Right hindlimb (tissue), 1 donor: ENCODE measurements at places on chromosomes 1 and 21.
A peak's percentile ranks its signal among the peaks of the same experiment; 100 is the strongest.

DNA sequence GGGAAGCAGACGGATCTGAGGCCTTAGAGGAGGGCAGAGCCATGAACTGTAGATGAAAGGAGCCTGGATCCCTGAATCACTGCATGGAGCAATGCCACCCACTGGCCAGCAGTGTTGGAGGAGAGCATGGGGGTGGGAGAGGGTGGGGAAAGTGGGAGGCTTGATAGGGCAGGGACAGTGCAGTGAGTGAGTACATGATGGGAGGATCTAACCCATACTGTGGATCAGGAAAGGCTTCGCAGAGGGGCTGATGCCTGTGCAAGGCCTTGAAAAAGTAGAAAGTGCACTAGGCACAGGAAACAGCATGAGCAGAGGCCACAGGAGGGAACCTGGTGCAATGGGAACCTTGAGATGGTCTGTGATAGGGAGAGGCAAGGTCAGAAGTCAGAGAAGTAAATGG lies 391.9 kb downstream of the PTPRU start:
- no peak for DNase-seq

- DNase-seq, result peak; percentile 76
These were observed 30.3 kb upstream of the RGS16 start for GRCh38 chr1:182634306-182635072.

- DNase-seq, result no peak
These were observed 59.7 kb upstream of the ZNF326 start for GRCh38 chr1:89935235-89935634.

DNA sequence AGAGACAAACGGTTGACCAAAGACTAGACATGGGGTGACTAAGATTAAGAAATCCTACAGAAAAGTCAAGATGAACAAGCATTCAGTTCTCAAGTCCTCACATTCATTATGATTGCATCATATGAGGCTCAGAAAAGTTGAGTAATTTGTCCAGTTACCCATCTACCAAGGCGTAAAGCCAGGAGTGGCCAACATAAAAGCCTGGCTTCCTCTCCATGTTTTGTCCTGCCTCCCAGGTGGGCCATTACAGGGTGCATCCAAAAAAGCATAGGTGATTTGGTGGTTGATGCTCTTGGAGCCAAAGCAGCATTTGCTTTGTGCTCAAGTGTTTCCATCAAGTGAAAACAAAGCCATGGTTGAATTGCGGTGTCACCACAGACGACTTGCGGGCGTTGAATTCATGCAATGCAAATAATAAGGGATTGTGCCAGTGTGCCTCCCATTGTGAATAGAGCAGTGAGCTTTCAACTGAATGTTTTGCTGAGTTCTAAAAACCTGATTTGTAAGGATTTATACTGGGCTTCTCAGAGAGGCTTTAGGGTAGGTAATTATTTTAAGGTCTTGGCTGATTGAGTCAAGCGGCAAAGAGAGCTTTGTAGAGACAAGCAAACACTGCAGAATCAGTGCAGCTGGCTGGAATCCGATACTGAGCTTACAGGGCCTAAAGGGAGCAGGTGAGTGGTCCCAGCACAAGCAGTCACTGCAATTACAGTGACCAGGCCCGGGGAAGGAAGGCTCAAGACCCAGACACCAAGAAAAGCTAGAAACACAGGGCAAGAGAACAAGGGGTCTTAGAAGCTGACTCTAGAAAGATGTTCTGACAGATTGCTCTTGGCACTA lies 54.1 kb downstream of the KCNJ15 start:
- DNase-seq, result no peak

DNA sequence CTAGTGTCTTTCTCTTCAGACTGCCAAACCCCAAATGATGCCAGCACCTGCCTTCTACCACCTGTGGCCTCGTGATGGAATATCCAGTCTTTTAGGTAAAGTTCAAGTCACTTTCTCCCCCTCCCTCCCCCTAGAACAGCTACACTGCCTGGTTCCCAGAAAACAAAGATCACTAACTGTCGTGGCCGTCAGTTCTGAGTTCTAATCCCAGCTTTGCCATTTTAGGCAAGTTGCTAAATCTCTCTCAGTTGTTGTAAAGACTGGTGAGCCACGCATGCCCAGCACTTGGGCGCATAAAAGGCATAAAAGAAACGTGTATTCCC lies 648 bp upstream of the TRAPPC3 start:
- DNase-seq, result no peak

- peak; percentile 51 for DNase-seq
These were observed 2.4 kb downstream of the TMEM201 start for GRCh38 chr1:9590945-9591668.

GRCh38 chr21:46061950-46062349 lies 36.0 kb upstream of the COL6A2 start:
- DNase-seq, result no peak

- DNase-seq, result no peak
These were observed 17.4 kb upstream of the SLC22A15 start for GRCh38 chr1:115958866-115959265.

GRCh38 chr1:87735750-87736149 lies 407.1 kb downstream of the LMO4 start:
- DNase-seq, result no peak

GRCh38 chr21:32306021-32306780 lies 7.5 kb downstream of the MRAP start:
- no peak for DNase-seq

- DNase-seq, result peak; percentile 74
These were observed 66.6 kb downstream of the UBIAD1 start for GRCh38 chr1:11339346-11340232.

GRCh38 chr1:42157667-42158066 lies 4.5 kb downstream of the GUCA2B start:
- no peak for DNase-seq

GRCh38 chr1:34806396-34806795 lies 13.6 kb downstream of the GJA4 start:
- no peak for DNase-seq

DNA sequence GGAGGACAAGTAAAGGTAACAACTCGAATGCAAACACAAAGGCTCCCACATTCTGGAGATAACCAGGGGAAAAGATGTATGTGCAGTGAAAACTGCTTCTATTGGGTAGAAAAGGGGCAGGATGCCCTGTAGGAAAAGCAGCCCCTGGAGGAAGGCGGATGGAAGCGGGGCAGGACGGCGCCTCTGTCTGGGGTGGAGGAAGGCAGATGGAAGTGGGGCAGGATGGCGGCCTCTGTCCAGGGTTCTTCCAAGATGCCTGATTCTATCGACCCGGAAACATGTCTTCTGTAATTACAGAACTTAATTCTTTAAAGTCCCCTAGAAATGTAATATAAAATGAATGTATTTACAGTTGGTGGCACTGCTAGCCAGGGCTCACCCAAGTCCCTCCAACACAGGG lies 24.0 kb upstream of the LRRC47 start:
- DNase-seq, result no peak

DNA sequence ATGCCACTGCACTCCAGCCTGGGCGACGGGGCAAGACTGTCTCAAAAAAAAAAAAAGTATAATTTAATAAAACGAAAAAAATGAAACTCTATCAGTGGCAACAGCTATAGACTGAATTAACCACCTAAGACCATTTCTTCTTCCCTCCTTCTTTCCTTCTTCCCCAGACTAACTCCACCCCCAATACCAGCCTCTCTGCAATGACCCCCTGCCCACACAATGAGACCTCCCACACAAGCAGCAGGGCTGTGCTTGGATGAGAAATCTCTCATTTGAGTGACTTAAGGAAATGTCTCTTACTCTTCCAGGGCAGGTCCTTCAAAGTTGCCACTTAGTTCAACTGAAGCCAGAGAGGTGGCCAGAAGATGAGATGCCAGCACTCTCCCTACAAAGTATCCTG lies 94.5 kb upstream of the SYT6 start:
- DNase-seq, result no peak

GRCh38 chr1:14003552-14003951 lies 303.6 kb downstream of the PRDM2 start:
- no peak for DNase-seq

DNA sequence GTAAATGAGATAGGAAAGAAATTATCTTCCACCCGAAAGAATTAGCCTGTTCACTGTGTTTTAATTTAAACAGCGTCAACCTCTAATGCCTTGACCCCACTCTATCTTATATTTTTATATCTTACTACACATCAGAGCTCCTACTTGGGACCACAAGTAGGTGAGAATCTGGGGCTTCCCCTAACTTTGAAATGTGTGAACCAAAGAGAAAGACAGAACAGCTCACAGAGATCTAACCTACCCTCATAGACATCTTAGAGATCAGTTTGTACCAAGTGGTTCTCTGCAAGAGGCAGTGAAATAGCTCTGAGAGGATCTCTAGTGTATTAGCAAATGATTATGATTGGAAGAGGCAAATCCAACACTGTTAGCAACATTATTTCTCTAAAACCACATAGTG lies 31.0 kb upstream of the IFI16 start:
- no peak for DNase-seq

GRCh38 chr1:241715956-241716355 lies 63.9 kb downstream of the WDR64 start:
- DNase-seq, result no peak

- DNase-seq, result no peak
These were observed 3.7 kb downstream of the KNCN start for GRCh38 chr1:46547481-46548383.

DNA sequence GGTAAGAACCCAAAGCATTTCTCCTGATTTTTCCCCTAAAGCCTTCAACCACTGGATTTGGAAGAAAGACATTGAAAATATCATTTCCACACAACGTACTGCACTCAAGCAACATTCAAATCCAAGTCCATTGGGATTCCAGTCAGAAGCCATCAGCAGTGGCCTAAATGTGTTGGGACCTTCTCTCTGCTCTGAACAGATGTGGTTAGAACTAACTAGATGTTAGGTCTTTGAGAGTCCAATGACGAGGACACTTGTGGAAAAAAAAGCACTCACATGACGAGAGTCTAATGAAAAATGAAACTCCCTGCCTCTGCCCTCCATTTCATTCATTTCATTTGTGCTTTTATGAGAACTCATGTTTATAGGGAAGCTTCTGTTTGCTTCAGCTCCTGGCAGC lies 382.3 kb downstream of the SIPA1L2 start:
- DNase-seq, result no peak

- peak; percentile 48 for DNase-seq
These were observed 59.0 kb upstream of the PGD start for GRCh38 chr1:10339815-10340214.

DNA sequence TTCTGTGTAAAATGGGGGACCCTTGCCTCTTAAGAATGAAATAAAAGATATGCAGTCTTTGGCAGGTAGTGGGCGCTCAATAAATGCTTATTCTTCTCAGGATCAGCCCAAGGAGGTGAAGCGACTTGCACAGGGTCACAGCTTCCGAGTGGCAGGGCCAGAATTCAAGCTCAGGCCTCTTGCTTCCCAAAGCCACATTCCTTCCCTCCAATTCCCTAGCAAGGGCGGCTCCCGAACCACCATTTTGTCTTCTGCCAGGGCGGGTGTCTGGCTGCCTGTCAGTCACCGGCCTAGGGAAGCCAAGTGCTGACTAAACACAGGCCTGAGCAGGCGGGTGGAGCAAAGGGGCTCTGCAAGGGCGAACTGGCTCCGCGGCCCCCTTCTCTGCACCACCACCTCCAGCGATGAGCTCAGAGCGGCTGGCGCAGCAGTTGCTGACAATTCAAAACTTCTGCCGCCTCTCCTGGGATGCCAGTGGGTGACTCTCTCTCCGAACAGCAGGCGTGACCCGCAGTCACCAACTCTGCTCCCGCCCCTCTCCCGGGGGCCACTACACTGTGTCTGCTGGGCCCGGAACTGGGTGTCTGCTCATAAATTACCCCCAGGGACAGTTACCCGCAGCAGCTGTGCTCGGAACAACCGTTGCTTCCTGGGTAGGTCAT lies 10.8 kb downstream of the GPR3 start:
- peak; percentile 92 for DNase-seq

- DNase-seq, result no peak
These were observed 565.7 kb upstream of the PLXNA2 start for GRCh38 chr1:208809876-208810275.

DNA sequence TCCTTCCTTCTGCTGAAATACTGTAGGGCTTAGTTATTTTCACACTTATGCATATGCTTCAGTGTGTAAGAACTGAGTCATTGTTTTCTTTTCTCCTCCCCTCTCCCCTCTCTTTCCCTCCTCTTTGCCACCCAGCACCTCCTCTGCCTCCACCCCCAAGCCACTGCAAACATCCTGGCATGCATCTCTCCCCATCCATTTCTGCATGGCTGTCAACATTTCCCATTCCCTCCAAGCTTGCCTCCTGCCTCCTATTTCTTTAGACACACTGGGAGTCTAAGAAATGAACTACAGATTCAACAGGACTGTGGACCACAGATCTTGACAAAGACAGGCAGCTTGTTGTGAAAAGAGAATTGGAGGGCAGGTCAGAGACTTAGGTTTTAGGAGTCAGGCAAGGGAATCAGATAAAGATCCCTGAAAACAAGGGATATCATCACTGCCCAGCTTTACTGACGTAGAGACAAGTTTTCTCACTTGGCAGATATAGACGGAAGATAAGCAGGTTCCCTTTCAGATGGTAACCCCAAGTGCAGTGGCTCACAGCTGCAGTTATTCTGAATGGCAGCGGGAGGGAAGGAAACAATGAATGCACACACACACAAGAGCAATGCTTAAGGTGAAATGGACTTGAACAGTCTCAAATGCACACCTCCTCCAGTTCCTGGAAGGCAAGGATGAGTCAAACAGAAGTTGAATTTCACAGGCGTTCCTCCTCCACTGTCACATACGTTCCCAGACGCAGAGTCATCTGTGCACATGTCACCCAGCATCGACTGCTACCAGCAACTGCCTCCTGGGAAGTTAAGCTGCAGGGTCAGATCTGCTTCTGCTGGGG lies 56.1 kb downstream of the HIVEP3 start:
- no peak for DNase-seq

GRCh38 chr1:2525572-2525919 lies 850 bp downstream of the PANK4 start:
- no peak for DNase-seq

DNA sequence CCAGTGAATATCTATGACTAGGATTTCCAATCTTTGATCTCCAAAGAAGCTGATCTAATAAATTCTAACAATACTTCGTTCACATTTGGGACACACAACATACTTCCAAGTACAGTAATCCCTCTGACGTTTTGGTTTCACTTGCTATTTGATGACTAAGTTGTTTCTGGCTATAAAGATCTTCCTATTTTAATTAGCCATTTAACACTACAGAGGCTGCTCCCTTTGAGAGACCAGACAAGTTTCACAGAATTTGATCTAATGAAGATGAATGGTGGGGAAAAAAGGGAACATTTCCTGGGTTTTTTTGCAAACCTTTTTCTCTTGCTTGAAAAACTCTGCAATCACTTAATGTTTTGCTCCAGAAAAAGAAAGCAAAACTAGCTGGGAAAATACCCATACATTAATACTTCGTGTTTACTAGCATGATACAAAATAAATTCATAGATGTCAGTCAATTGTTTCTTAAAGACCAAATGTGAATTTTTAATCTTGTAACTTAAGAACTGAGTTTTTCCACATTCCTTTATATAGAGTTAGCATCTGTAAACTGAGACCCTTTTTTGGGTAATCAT lies 28.0 kb upstream of the GLIS1 start:
- DNase-seq, result no peak

- no peak for DNase-seq
These were observed 2.6 kb downstream of the ZNF691 start for GRCh38 chr1:42848823-42849537.

- no peak for DNase-seq
These were observed 6.0 kb upstream of the NLRP3 start for GRCh38 chr1:247409869-247410544.

GRCh38 chr1:161260376-161261260 lies 2.1 kb downstream of the PCP4L1 start:
- no peak for DNase-seq
